ENCODE measurements at places on chromosomes 3 and 15.

DNA sequence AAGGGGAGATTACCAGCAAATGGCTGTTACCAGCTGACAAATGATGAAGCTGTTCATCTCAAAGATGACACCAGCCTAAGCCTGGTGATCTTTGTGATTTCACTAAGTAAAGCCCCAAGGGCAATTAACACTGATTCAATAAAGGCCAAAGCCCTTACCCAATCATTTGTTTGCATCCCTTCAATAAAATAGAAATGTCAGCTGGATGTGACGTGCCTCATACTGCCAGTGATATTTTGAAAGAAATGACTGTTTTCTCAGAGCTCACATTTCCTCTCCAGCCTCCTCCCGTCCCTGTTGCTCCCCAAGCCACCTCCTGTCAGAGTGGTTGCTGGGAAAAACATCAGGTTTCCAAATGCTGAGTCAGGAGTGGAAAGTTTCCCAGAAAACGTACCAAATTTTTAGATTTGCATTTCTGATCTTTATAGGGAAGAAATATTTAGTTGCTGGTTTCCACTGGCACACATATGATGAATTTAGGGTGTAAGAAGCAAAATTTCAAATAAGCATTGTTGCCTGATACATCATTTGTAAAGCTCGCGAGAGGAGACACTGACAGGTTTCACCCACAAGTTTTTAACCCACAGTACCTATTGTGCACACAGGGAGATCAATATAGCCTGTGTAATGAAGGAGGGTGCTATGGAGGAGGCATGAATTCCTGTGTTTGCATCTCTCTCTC, 21.0 kb downstream of the C2CD4A start:
- no peak for DNase-seq

DNA sequence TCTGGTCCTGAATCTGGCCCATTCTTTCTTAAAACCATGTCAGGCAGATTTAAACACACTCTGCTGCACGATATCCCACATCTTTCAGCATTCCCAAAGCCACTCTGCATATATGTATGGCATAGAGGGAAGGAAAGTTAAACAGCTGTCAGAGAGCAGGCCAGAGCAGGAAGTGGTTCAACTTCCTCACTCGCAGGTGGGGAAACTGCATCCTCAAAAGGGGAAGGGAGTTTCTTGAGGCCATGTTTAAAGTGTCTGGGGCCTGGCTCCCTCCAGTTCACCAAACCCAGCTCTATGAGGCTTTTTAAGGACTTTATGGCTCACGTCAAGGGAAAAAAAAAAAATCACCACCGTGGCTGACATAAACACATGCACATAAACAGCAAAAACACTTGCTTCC, 123.1 kb downstream of the OPA1 start:
- no peak for DNase-seq

DNA sequence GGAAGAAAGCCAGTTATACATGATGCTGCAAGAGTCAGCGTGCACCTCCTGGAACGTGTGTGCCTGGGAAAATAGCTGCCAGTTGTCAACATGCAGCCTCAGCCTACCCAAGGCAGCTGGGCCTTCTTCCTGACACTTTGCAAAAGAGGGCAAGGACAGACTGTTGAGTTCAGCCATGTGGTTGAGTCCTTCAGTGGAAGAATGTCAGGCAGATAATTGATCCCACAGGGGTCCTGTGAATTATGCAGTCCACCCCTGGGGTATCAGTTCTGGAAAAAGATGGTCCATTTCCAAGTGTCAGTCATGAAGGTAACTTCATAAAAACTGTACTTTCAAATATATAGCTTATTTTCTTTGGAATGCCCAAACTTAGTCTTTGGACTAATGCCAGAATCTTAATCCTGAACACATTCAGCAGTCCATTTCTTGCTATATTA, 79.6 kb downstream of the ARNT2 start:
- no peak for DNase-seq

GRCh38 chr15:72972362-72972761, 79.9 kb upstream of the NEO1 start:
- no peak for DNase-seq

DNA sequence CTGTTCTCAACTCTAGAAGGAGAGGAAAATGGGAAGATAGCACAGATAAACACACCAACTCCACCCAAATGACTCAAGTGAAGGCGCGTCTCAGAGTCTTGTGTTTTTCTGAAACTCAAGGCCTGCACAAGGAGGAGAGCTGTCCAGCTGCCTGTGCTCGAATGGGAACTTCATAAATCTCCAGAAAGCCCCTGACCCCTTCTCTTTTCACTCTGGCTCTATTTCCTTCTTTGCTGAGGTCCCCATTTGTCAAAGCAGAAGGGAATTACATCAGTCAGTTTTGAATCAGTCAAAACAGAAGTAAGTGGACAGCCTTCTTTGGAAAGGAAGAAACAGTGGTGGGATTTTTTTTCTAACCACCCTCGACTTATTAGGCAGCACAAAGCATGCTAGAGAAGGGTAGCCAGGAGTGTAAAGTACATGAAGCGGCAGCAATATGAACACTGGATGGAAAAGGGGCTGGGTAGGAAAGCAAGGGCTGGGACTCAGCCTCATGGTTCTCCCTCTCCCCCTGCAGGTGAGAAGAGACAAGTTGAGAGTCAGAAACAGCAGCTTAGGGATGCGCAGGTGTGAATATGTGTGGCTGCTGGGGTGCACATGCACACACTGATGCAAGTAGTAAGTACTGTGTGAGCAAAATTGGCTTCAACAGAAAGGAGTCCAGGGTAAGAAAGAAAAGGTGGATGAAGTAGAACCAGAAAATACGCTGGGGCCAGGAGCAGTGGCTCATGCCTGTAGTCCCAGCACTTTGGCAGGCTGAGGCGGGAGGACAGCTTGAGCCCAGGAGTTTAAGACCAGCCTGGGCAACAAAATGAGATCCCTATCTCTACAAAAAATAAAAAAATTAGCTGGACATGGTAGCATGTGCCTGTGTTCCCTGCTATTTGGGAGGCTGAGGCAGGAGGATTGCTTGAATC, 36.6 kb upstream of the MAGEF1 start:
- DNase-seq = no peak

GRCh38 chr3:8516047-8516661, 14.5 kb downstream of the LMCD1 start:
- DNase-seq = no peak

DNA sequence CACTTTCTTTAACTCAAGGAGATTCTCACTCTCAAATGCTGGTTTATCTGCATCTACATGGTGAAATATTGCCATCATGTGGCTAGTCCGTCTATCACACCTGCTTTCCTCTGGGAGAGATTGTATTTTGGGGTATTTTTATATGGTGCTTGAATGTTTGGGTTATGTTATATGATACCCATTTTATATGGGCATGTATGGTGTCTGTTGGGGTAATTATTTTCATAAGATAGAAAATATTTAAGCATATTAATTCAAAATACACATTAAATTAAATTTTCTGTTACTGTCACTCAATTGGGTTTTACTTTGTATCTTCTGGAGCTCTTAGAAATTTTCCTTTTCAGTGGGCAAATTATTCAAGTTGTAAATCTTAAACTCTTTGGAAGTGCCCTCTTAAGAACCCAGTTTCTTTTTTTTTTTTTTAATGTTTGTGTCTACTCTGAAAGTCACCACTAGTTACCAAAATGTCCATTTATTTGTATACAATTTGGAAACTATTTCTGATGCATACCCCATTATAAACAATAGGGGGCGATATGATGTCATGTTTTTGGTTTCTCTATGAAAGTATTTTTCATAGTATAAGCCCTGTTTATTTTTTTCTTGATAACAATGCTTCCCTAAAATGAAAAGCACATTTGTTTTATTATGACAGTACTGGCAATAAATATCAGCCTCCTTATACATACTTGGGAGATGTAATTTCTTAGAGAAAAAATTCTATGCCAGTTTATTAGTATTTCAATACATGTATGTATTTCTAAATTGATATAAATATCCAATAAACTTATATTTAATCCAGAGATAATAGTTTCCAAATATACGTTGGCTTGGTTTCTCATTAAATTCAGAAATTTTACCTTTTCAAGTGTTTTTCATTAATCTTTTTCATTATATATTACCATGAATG, 36.1 kb upstream of the PLSCR5 start:
- no peak for DNase-seq

DNA sequence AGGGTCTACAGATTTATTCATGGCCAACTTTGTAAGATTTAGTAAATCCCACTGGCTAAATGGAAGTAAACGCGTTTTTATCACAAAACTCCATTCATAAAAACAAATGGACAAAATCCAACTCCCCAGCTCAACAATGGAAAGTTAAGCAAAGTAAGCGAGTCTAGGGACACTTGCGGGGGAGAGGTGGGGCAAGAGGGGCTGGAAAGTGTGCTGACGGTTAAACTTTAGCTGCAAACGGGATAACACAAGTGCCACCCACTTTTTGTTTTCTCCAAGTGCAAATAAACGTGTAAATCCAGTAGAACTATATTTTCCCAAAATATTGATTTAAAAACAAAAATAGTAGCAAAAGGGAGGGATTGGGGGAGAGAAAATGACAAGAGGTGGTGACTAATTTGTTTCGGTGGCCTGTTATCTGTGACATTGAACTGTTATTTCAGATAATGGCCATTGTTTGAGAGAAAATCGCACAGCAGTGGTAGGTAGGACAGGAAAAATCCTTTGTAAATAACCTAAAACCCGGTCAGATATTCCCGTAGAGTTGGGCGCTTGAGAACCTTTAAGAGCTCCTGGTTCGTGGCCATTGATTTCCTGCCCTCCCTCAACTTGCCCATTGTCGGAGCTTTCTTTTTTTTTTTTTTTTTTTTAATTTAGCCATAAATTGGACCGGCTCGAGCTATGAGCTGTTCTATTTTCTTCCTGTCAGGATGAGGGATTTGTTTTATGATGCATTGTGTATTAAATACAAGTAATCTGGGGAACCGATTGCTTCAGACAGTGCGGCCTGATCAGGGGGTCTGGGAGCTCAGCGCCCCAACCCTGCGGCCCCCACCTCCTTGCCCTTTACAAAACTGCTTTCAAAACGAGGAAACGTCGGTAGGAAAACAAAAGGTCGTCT, 514.8 kb downstream of the MECOM start:
- no peak for DNase-seq

GRCh38 chr3:3134750-3135448, 8.2 kb downstream of the TRNT1 start:
- DNase-seq = no peak

DNA sequence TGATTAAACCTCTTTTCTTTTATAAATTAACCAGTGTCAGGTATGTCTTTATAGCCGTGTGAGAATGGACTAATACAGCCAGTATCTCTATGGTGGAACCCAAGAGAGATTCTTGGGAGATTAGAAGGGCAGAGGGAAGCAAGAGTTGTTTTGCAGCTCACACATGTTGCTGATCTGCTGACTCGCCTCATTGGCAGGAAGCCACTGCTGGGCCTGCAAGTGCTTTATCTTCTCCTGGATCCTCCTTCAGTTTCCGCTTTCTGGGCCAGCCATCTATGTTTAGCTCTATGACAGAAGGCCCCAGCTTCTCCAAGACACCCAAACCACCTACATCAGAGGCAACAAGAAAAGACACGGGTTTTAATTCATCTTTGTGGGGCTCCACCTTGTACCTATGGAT, 23.4 kb upstream of the GALNT15 start:
- DNase-seq = no peak

- no peak for DNase-seq
These were observed 234.9 kb downstream of the CACNA2D3 start for GRCh38 chr3:54357301-54357700.

DNA sequence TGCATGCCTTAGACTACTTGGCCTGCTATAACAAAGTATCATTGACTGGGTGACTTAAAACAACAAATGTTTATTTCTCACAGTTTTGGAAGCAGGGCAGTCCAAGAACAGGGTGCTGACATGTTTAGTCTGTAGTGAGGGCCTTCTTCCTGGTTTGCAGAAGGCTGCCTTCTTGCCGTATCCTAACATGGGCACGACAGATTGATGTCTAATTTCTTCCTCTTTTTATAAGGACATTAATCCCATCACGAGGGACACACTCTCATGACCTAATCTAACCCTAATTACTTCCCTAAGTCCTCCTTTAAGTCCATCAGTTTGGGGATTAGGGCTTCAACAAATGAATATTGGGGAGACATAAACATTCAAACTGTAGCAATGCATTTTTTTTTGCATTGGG, 10.9 kb upstream of the GOLGA8B start:
- no peak for DNase-seq

GRCh38 chr3:126159476-126159875, 20.9 kb downstream of the ALDH1L1 start:
- no peak for DNase-seq

GRCh38 chr3:4493941-4494894, 1.1 kb downstream of the ITPR1 start:
- no peak for DNase-seq

- no peak for DNase-seq
These were observed 46.1 kb downstream of the C2CD4A start for GRCh38 chr15:62112616-62113593.

DNA sequence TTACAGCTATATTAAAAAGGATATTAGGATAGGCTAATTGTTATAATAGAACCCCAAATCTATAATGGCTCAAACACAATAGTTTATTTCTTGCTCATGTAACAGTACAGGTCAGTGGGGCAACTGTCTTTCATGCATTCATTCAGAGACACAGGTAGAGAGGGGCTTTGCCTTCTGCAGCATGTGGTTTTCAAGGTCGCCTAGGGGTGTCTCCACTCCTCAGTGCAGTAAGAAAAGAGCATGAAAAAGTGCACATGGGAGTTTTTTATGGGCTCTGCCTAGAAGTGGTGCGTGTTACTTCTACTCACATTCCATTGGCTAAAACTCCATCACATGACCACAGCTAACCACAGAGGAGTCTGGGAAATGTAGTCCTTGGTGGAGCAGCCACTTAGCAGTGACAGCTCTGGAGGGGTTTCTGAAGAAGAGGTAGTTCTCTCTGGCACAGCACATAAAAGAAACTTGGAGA, 1.8 kb downstream of the ZBTB38 start:
- DNase-seq = peak; percentile 33

- DNase-seq = no peak
These were observed 166.2 kb upstream of the NDN start for GRCh38 chr15:23853286-23853685.

DNA sequence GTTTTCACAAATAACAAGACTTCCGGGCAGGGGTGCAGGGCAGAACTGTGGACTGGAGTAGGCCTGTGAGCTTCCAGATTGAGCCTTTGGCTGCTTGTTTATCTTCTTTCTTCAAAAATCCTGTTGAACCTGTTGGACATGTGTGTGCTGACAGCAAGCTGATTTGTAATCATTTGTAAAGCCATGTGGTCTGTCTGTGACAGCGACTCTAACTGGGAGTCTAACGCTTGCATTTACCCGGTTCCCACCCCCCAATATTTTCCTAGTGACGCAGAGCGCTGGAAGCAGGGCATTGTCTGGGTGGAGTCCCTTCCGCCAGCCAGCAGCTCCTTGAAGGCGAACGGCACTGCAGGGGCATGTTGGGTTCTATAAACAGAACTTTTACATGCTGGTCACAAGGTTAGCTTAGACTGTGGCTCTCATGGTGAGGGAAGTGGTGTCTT, 85.7 kb upstream of the MYZAP start:
- DNase-seq = no peak

GRCh38 chr3:108300103-108300849, 3.9 kb downstream of the HHLA2 start:
- DNase-seq = no peak

GRCh38 chr3:21750831-21751391, at the start of gene ZNF385D:
Gene ZNF385D (minus strand): TSS chr3:21751210. CDS start chr3:21750916, 294 bp downstream.
- no peak for DNase-seq

- DNase-seq = no peak
These were observed 25.1 kb downstream of the SSUH2 start for GRCh38 chr3:8619548-8619947.
